ENCODE measurements at places on chromosomes 4 and X. TPM values are rescaled to one million over a fixed set of nuclear protein-coding genes. Genes with fewer than 3 reads are reported as not detected.

- peak; percentile 56 for ATAC-seq
Measured at GRCh38 chr4:76607266-76607799, 172.3 kb downstream of the SHROOM3 start.

- no peak for ATAC-seq
Measured at GRCh38 chr4:20684852-20685763, 15.2 kb upstream of the PACRGL start.

DNA sequence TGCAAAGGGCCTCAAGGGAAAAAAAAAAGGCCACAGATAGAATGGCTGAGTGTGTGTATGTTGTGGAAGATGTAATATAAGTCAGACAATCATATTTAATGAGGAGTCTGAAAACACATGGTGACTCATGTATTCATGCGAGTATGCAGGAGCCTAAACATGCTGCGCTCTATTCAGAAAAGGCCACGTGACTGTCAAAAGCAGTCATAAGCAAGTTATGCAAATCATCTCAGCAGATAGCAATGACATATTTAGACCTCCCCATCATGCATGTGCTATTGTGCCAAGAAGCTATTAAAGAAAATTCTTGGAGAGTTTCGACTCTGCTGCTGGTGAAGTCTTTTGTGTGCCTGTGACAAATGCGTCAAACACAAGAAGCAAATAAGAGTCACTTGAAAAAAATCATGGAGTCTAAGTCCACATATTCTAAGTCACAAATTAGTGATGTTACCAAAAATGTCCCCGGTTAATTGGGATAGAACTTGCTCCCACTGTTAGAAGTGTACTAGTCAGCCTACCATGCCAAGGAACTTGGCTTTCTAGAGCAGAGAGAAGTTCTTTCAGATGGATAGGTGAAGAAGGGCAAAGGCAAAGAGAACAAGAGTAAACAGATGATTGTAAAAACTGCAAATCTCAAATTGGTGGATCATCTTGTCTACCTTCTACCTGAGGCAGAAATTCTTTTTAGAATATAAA is 5.0 kb downstream of the LNX1 start:
- ATAC-seq: peak; percentile 96

DNA sequence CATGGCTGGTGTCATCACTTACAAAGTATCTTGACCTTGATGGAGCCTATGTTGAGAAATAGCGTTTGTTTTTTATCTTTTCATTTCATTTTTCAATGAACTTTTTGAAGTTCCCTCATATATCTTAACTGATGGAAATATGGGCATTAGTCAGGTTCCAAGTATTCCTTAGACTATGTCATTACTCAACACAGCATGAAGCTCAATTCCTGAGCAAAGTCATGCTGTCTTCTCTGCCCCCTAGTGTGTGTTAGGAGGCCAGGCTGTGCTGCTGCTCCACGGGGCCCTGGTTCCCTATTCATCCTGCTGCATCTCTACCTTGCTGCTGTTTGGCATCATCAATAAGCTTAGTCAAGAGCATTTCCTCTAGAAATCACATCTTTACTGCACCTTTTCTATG is 40.9 kb downstream of the GPR143 start:
- ATAC-seq: no peak

SHROOM2 gene
- total RNA-seq: 33.6 TPM

USP26 gene
- not detected for total RNA-seq

DNA sequence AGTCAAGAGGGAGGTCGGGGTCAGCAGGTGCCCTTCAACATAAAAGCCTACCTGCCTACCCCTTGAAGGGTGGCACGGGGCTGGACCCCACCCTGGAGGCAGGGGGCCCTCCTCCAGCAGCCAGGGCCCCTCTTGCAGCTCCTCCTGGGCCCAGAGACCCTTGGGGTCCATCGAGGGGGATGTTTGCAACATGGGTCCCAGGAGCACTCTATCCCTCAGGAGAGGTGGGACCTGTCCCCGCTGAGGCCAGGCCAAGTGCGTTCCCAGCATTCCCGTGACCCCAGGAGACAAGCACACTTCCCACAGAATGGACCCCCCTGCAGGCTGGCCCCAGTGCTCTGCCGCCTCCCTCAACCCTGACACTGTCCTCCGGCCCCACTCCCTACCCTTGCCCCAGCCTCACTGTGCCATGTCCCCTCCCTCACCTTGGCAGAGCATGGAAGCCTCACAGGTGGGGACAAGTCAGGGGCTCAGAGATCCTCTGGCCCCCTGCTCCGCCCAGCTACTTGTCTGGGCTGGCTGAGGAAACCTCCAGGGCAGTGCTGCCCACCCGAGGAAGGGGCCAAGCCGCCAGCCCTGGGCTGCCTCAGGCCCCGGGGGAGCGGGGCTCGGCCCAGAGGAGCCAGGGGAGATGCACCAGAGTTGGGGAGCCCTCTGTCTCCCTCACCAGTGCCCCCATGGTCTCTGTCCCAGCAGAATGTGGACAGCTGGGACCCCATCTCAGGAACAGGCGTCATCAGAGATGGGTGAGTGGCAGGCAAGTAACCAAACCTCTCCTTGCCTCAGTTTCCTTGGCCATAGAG is 2.2 kb downstream of the MXD4 start:
- no peak for ATAC-seq

DNA sequence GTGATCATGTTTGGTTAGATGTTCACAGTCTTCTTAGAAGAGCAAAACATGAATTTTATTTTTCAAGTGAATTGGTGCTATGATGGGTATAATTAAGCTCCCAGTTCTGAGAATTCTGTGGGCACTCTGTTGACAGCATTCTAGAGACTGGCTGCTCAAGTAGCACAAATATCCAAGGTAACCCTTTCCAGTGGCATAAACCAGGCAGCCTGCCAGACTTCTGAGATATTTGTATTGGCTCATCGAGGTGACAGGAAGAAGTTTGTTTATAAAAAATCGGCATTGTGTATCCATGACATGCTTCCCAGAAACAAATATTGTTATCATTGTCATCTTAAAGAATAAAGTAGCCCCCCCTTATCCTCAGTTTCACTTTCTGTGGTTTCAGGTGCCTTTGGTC is 28.3 kb downstream of the LANCL3 start:
- ATAC-seq: no peak

TEX13C gene
- not detected for total RNA-seq

GRCh38 chr4:148396986-148397673 is 45.1 kb downstream of the NR3C2 start:
- no peak for ATAC-seq
